ENCODE measurements at places on chromosomes 2 and 18.

DNA sequence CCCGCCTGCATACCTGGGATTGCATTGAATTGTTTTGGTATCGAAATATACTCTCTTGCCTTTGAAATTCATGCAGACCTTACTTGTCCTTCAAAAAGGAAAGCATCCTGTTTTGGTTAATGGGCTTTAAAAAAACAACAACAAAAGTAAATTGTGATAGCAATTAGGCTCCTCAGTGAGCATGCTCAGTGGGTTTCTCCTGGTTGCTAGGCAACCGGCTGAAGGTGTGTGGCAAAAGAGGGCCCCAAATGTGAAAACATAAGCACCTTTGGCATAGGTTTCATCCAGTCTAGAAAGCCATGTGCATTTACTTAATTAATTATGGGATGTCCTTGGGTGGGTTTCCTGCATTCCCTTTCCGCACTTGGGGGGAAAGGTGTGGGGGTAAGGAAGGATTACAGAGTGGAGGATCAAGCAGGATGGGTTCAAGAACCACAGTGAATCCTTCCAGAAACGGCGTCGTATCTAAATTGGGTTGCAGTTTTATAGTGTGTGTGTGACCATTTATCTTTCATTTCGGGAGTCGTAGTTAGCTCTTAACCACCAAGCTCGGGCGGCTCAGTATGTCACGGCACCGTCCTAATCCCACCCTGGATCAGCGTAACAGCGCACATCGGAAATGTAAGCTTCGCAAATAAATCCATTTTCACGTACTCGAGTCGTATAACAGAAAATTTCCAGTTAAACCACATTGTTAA is 274.9 kb upstream of the TCF4 start:
- DNase-seq = no peak

DNA sequence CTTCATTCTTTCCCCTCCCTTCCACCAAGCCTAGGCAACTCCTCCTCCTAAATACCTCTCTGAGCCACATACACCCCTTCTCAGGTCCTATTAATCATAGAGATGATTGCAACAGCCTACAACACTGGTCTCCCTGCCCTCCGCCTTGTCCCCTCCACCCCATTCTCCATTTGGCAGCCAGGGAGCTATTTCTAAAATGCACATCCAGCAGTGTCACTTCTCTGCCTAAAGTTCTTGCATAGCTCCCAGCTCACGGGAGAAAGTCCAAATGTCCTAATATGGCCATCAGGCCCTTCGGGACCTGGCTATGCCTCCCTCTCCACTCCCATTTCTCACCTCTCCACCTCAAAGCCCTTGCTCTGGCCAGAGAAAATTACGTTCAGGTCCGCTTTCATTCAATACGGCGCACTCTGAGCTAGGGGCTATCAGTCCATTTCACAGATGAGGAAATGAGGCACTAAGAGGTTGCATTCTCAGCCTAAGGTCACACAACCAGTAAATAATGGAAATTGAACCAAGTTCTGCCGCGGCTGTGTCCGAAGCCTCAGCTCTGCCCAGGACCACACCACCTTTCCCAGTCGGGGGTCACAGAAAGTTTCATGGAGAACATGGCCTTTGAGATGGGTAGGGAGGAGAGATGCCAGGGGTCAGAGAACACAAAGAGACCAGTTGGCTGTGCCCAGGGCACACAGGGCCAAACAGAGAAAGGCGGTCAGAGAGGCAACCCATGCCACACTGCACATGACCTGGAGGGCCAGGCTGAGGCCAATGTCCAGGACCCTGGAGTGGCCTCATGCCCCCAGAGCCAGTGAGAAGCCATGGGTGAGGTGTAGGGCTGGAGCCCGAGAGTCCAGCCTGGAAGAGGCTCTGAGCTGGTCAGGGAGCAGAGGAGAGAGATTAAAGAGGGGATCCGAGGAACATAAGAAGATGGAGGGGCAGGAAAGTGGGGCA is 72.8 kb downstream of the TNS1 start:
- DNase-seq = no peak

- DNase-seq = no peak
These were observed 49.8 kb upstream of the ZBTB7C start for GRCh38 chr18:48459016-48459415.

DNA sequence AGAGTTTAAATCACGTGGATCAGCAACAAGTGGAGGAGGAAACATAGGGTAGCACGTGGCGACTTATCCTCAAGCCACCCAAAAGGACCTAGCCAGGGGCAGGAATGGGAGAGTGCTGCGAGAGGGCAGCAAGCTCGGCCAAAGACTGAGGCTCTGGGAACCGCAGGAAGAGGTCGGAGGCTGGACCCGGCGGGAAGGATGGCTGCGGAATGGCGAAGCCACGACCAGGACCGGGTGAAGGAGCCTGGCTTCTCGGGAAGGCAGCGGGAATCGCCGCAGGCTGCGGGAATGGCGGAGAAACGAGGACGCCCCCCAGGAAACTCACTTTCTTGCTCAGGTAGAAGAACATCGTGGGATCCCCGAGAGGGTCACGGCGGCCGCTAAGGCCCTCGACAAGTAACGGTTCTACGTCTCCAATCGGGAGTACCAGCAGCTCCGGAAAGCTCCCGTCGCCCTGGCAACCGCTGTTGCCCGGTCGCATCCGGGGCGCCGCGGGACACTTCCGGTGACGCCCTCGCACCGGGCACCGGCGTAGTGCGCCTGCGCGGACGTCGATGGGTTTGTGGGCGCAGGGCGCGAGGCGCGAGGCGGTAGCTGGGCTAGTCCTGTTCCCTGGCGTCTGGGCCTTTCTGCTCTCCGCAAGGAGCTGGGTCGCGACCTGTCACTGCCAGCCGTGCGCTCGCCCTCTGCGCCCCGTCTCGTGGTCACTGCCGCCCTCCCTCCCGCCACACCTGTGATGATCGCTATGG is at the start of gene WDR35:
Gene WDR35 (minus strand): TSS at position 439 of the 749 bp plus-strand sequence. CDS start 90 bp downstream, at position 349.
- peak; percentile 90 for DNase-seq

- no peak for DNase-seq
These were observed 33.9 kb upstream of the FHL2 start for GRCh38 chr2:105432749-105433148.

- DNase-seq = no peak
These were observed 47.8 kb upstream of the MGAT5 start for GRCh38 chr2:134206031-134206430.

GRCh38 chr2:2232167-2232566 is 98.9 kb downstream of the MYT1L start:
- no peak for DNase-seq

GRCh38 chr18:57404345-57404744 is 30.8 kb upstream of the ONECUT2 start:
- no peak for DNase-seq

GRCh38 chr2:64989982-64990614 is 899 bp downstream of the SLC1A4 start:
- DNase-seq = no peak
